Muscle of back (tissue), 13 donors: ENCODE measurements at places on chromosomes 11 and 22. TPM values are rescaled to one million over a fixed set of nuclear protein-coding genes. Genes with fewer than 3 reads are reported as not detected.

GRCh38 chr11:134453441-134453840 is 41.4 kb upstream of the B3GAT1 start:
- DNase-seq: no peak

DNA sequence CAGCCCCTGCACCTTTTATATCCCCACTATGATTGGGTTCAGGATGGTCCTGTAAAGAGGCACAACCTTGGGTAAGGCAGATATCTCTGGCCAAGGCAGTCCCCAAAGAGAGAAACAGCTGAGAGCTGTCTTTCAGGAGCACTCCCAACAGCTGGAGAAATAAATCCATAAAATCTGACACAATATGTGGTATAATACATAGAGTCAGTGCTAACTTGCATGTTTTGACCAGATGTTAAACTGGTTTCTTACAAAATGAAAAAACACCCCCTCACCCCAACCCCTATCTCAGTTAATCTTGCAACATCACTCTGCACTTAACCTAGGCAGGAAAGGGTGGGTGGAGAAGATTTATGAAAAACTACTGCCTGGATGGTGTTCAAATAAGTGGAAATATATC is 44.0 kb upstream of the C11orf87 start:
- peak; percentile 39 for DNase-seq

DNA sequence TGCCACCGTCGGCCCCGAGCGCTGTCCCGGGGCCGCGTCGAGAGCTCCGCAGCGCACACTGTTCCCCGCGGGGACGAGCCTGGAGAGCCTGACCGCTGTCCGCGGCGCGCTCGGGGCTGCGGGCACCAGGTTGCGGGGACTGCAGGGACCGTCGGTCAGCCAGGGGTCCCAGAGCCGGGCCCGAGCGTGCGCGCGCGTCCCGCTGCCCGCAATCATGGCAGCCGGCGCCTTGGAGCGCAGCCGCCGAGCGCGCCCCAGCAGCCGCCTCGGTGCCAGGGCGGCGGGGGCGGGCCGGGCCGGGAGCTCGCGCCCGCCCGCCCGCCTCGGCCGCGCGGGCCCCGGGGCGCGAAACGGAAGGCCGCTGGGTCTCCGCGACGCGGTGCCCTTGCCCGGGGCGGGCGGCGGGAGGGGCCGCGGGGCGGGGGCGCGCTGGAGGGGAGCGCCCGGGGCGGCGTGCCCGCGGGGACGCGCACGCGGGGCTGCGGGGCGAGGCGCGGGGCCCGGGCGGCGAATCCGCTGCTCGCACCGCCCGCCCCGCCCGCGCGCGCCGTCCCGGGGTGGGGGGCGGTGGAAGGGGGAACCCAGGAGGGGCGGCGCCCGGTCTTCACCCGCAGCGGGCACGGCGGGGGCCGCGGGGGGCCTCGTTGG is 79.4 kb upstream of the PPARA start:
- peak; percentile 79 for DNase-seq

- no peak for DNase-seq
Observed at GRCh38 chr11:117700551-117700950, 96.5 kb downstream of the DSCAML1 start.

- DNase-seq: no peak
Observed at GRCh38 chr11:8228231-8228630, 35.4 kb downstream of the LMO1 start.

GRCh38 chr11:30454111-30454510 is 131.2 kb downstream of the ARL14EP start:
- DNase-seq: no peak

DNA sequence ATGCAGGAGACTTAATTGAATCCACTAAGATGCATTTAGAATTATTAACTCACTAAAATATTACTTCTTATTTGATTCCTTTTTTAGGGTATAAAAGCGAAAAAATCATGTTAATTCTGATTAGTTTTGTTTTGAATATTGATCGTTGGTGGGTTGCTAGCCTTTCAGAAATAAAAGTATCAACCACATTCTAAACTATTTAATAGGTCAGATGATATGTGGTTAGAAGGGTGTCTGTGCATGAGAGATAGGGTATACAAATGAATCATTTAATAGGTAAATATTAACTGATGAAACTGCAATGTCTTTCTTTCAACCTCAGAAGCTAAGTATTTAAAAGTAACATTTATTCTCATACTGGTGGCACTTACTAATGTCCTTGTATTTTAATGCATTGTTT is 515.1 kb downstream of the CNTN5 start:
- no peak for DNase-seq

- no peak for DNase-seq
Observed at GRCh38 chr11:115515647-115516395, 11.6 kb upstream of the CADM1 start.

DNA sequence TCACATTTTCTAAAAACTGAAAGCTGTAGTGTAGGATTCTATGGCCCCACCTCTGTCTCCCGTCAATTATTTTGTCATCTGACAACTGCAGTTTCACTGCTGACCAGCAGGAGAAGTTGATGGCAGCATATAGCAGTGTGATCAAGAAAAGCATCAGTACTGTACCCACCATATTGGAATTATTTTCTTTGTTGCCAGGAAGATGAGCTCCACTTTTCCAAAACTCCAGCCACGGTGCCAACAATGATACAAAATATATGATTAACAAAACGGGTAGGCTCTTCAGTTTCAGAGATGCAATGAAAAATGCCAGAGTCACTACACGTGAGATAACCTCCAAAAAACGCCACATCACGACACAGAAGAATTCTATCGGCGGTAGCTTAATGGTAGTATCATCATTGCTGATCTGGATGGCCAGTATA is 41.3 kb downstream of the XKR3 start:
- no peak for DNase-seq

DNA sequence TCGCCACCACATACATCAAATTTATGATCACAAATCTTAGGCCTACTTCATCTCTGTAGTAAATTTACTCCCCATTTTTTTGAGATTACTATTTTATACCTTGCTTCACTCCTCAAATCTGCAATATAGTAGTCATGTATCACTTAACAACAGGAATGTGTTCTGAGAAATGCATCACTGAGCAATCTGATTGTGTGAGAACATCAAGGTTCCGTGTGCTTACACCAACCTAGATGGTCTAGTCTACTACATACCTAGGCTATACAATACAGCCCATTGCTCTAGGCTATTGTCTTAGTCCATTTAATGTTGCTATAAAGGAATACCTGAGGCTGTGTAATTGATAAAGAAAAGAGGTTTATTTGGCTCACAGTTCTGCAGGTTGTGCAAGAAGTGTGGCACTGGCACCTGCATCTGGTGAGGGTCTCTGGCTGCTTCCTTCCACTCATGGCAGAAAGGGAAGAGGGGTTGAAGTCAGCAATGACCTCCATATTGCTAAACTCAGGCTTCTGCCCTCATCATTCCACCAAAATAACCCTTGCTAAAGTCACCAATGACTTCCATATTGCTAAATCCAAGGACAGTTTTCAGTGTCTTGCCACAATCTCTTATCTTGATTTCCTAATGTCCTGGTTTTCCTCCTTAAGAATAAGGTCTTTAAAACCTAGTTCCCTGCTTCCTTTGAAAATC is 140.3 kb downstream of the RBFOX2 start:
- DNase-seq: no peak

DNA sequence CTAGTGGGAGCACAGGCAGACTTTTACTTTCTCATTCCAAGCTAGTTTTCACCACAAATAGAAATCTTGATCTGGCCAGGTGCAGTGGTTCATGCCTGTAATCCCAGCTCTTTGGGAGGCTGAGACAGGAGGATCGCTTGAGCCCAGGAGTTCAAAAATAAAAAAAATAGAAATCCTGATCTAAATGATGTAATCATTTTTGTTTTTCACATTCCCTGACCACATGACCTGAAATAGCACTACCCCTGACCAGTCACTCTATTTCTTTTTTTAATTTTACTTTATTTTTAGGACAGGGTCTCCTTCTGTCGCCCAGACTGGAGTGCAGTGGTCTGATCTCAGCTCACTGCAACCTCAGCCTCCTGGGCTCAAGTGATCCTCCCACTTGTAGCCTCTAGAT is 2.3 kb upstream of the TCN2 start:
- no peak for DNase-seq

GRCh38 chr22:32446321-32446720 is 17.9 kb downstream of the BPIFC start:
- DNase-seq: no peak

GRCh38 chr11:78190871-78191538 is 2.3 kb downstream of the USP35 start:
- no peak for DNase-seq

- no peak for DNase-seq
Observed at GRCh38 chr11:1059759-1060158, 14.9 kb upstream of the MUC2 start.

- DNase-seq: peak; percentile 25
Observed at GRCh38 chr22:38981005-38981991, 849 bp upstream of the APOBEC3B start.

- no peak for DNase-seq
Observed at GRCh38 chr11:107609400-107610218, 18.7 kb downstream of the ELMOD1 start.

GRCh38 chr22:48257685-48258055 is 1495.2 kb downstream of the TBC1D22A start:
- no peak for DNase-seq

DNA sequence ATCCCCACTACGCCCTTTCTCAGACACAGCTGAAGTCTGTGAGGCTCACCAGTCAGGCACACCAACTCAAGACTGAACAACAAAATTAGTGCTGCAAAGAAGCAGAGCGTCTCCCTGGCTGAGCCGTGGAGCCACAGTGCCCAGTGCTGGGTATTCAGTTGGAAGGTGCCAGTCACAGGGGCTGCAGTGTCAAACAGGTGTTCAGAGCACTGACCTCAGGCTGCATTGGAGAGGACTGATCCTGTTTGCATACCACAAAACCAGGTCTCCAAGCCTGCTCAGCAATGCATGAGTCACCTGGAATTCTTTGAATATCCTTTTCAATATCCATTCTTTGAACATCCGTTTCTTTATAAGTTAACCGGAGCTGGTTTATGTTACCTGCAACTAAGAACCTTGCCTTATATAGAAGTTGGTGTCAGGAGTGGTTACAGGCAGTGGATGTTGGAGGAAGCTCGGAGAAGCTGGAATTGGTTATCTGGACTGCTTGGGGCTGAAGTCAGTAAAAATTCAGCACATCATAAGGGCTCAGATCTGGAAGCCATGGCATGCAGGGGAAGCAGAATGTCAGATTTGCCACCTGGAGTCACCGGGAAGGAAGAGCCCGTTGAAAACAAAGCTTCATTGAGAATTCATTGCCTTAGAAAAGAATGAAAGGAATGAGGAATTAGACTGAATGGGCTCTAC is 30.3 kb downstream of the PDGFB start:
- DNase-seq: no peak

- DNase-seq: no peak
Observed at GRCh38 chr11:16833026-16833425, 94.6 kb downstream of the C11orf58 start.

DNA sequence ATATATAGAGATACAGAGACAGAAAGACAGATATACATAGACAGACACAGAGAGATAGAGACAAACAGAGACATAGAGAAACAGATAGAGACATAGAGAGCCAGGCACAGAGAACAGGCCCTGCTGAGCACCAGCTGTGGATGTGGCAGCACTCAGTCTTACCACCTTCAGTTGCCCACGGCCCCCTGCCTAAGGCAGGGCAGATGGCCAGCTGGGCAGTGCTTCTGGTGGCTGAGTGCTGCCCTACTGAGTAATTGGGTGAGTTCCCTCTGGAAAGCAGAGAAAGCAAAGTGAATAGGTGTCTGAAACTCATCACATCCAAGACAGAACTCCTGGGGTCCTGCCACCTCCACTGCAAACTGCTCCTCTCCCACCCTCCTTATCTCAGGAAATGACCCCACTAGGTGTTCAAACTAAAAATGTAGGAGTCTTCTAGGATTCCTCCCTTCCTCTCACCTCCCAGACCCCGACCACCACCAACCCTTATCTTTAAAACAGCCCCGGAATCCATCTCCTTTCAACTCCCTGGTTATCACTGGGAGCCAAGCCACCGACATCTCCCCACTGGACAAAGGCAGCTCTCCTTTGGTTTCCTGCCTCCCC is 27.2 kb downstream of the SYN3 start:
- DNase-seq: no peak

- DNase-seq: no peak
Observed at GRCh38 chr22:41883400-41883799, 31.5 kb downstream of the SHISA8 start.

- DNase-seq: no peak
Observed at GRCh38 chr22:27352426-27352825, 449.1 kb downstream of the MN1 start.

DNA sequence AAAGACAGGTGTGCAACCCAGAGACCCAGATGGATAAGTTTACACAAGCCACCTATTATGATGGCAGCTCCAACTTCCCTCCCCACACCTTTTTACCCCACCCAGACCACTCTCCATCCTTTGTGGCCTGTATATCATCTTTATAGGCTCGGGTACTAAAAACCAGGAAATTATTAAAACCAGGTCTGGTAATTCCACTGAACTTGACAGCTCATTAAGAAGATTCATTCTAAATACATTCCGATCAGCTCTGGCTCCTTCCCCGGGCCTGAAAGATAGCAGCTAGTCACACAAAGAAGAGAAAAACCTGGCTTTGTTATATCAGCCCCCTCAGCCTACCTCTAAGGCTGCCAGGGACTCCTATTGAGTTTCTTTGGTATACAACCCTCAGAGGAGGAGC is 67.9 kb upstream of the API5 start:
- DNase-seq: no peak

- DNase-seq: no peak
Observed at GRCh38 chr11:1030086-1030485, 6.4 kb downstream of the MUC6 start.

DNA sequence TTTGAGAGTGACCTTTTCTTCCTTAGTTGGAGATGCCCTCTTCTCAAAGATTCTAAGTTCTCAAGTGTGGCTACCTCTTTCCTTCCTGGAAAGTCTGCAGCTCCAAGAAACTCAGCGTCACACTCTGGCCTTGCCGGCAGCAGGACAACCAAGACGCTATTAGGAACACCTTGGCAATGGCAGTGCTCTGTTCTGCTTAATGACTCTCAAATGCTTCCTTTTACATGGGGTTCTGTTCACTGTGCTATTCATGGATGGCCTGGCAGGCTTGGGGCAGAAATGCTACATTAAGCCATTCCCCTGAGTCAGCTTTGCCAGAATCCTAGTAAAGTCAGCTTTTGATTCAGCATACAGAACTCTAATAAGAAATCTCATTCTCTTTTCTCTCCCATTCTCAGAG is 25.9 kb downstream of the LARGE2 start:
- no peak for DNase-seq

The HBG1 gene
- 3.6 TPM for polyA plus RNA-seq

The SPON1 gene
- polyA plus RNA-seq: 38.2 TPM

The TMEM151A gene
- polyA plus RNA-seq: not detected

The TUBGCP6 gene
- polyA plus RNA-seq: 24.2 TPM

The MMP13 gene
- 0.11 TPM for polyA plus RNA-seq

The MS4A14 gene
- 0.30 TPM for polyA plus RNA-seq

The USH1C gene
- 0.84 TPM for polyA plus RNA-seq

The PRR33 gene
- 2.2 TPM for polyA plus RNA-seq

The HSCB gene
- 16.1 TPM for polyA plus RNA-seq

The BAIAP2L2 gene
- 0.67 TPM for polyA plus RNA-seq

The METTL15 gene
- 10.8 TPM for polyA plus RNA-seq

The ALDH3B2 gene
- polyA plus RNA-seq: 0.09 TPM

The CABP4 gene
- polyA plus RNA-seq: 0.55 TPM

The C11orf65 gene
- 1.1 TPM for polyA plus RNA-seq

The NEFH gene
- 2.1 TPM for polyA plus RNA-seq

The TCN1 gene
- not detected for polyA plus RNA-seq

The PRG3 gene
- not detected for polyA plus RNA-seq

The PAMR1 gene
- 27.1 TPM for polyA plus RNA-seq

The SMCO4 gene
- polyA plus RNA-seq: 12.6 TPM
